ENCODE measurements at places on chromosomes 16 and 17.

DNA sequence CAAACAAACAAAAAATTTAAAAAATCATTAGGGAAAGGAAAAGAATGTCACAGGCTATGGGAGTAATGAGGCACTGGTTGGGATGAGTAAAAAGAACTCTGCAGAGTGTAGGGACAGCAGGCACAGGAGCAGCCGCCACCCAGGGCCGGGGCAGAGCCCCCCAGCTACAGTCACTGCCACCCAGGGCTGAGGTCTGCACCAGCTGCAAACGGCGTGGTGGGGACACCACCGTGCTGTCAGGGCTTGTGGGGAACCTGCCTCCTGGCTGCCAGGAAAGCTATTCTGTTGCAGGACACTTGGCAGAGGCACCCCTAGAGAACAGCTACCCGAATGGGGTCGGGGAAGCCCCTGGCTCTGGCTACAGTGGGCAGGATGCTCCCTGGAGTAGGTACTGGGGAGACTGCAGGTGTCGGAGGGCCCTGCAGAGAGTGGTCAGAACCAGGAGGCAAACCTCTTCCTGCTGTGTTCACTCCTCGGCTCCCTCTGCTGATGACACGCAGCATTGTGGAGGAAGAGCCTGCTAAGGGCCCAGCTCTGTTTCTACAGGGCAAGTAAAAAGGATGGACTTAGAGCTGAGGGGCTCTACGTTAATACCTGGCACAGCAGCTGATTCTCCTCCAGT lies 32.3 kb upstream of the CAPN15 start:
- DNase-seq = peak; percentile 38

- no peak for DNase-seq
Measured at GRCh38 chr17:3828151-3828851, 17.7 kb downstream of the NCBP3 start.

DNA sequence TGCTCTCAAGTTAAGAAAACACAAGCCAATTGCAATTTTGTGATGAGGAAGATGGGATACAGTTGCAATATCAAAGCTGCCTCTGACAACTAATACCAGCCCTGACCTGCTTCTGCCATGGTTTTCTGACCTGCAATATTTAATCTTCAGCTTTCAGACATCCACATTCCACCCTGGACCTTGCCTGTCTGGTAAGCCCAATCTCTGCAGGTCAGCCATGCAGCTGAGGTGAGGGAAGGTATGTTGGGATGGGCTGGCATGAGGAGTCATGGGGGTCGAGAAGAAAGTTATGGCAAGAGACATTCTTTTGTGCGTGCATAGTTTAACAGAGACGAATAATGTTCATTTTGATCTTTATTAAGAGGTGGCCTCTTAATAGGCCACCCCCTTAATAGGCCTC lies 31.5 kb downstream of the KCNJ16 start:
- DNase-seq = no peak

GRCh38 chr16:80084614-80085013 lies 456.2 kb upstream of the DYNLRB2 start:
- DNase-seq = no peak

GRCh38 chr17:74210191-74211140 lies 2.9 kb upstream of the TTYH2 start:
- DNase-seq = peak; percentile 78

GRCh38 chr16:69644790-69645189 lies 79.0 kb downstream of the NFAT5 start:
- no peak for DNase-seq

All from hematopoietic multipotent progenitor cell treated with erythropoietin and hydrocortisone succinate and interleukin-3 and kit ligand, for 15 days (in vitro differentiated cells).